ENCODE measurements at places on chromosomes 3 and 15.
A peak's percentile ranks its signal among the peaks of the same experiment; 100 is the strongest.

GRCh38 chr3:111856501-111856900 lies 2.6 kb upstream of the PHLDB2 start:
- DNase-seq = no peak

GRCh38 chr3:149388531-149389417 lies 11.3 kb upstream of the TM4SF1 start:
- DNase-seq = no peak

GRCh38 chr3:138594150-138594934 lies at the start of gene CEP70:
TSS of gene CEP70 (minus strand) at chr3:138594260. CDS start at chr3:138572927, 21,333 bp downstream.
- DNase-seq = no peak

GRCh38 chr15:62592920-62593319 lies 427.8 kb upstream of the C2CD4B start:
- no peak for DNase-seq

DNA sequence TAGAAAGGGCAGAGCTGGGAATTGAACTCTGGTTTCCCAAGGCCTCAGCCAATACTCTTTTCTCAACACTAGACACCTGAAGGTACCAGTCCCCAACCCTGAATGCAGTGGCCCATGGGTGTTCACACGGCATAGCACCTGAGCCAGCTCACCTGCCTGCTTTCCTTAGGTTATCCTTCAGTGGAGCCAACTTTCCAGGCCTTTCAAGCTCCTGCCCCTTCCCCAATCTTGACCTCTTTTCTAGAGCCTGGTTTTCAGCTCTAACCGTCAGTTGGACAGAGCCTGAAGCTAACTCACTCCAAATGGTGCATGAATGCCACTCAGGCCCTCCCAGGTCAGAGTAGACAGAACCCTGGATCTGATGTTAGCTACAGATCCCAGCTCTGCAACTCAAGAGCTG lies 66.1 kb upstream of the ITGA11 start:
- no peak for DNase-seq

DNA sequence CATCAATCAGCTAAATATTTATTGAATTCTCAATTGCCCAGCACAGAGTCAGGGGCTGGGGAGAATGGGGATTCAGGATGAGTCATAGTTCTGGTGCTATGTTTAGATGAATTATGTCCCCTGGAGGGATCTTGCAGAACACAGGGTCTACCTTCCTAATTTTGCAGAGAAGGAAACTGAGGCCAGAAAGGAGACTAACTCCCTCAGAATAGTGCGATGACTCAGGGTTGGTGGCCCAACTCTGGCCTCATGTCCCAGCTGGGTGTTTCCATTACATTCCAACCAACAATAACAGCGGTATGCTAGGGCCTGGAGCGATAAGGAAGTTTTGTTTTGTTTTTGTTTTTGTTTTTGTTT lies 270.9 kb downstream of the TLE3 start:
- no peak for DNase-seq

DNA sequence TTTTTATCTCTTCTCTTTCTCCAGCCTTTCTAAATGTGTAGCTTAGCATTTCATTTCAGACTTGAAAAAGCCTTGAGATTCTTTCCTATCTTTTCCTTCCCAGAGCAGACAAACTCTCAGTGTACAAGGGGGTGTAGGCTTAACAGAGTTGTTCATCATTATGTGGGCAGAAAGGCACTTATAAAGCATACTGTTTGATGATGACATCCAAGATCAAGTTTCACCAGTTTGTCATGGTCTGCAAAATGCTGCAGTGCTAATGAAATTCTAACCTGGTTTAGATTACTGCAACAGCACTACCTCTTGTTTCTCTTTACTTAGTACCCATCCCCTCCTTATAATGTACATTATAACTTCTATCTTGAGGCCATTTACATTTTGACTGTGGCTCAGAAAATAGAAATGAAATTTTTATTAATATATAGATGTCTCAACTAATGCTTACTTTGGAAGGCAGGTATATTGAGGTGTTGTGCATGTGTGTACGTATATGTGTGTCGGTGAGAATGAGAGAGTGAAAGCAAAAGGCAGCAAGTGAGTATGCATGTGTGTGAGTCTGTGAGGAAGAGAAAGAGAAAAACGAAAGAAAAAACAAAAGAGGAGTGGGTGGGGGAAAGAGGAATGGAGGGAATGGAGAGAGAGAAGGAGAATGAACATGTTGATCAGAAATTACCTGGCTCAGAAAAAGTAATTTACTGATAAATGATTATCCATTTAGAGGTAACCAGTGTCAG lies 1043.6 kb downstream of the TUSC7 start:
- no peak for DNase-seq

GRCh38 chr3:96101006-96101560 lies 713.3 kb upstream of the EPHA6 start:
- DNase-seq = no peak

GRCh38 chr15:48683991-48684765 lies 38.7 kb upstream of the FBN1 start:
- DNase-seq = no peak

DNA sequence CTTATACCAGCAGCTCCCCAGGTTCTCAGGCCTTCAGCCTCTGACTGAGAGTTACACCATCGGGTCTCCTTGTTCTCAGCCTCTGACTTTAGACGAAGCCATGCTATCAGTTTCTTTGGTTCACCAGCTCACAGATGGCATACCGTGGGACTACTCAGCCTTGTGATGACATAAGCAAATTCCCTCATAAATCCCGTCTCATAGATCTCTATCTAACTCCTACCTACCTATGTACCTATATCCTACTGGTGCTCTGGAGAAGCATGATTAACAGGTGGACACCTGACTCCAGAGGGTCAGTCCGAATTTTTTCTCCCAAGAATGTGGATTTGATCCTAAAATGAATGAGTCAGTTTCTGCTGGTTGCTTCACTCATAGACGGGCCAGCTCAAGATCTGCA lies 59.1 kb upstream of the CDV3 start:
- no peak for DNase-seq

- DNase-seq = peak; percentile 12
These were observed 54.0 kb upstream of the ABHD2 start for GRCh38 chr15:89034305-89034704.

GRCh38 chr3:130849091-130849552 lies 44.8 kb upstream of the ATP2C1 start:
- DNase-seq = peak; percentile 46

- DNase-seq = no peak
These were observed 238.0 kb downstream of the CACNA2D3 start for GRCh38 chr3:54360320-54360719.

- no peak for DNase-seq
These were observed 284.7 kb upstream of the STT3B start for GRCh38 chr3:31247850-31248562.

- no peak for DNase-seq
These were observed 221.4 kb downstream of the NR1D2 start for GRCh38 chr3:24166515-24166914.

DNA sequence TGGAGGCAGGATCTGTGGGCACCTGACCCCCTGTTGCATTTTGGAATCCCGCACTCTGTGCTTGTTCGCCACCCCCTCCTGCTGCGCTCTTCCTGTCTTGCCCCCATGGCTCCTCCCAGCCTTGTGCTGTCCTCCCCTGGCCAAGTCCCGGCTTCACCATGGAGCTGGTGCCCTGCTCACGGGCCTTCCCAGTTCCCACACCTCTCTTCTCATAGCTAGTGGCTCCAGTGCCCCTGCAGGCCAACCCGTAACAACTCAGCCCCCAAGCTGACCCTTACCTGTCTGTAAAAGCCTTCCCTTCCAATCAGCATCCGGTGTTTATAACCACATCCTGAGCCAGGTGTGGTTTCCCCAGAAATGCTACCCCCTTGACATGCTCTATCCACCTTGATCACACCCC lies 407.7 kb upstream of the C2CD4B start:
- DNase-seq = no peak

- no peak for DNase-seq
These were observed 760.1 kb downstream of the ZNF385D start for GRCh38 chr3:20990896-20991295.

- DNase-seq = no peak
These were observed 2.2 kb downstream of the RPN1 start for GRCh38 chr3:128648402-128648801.

DNA sequence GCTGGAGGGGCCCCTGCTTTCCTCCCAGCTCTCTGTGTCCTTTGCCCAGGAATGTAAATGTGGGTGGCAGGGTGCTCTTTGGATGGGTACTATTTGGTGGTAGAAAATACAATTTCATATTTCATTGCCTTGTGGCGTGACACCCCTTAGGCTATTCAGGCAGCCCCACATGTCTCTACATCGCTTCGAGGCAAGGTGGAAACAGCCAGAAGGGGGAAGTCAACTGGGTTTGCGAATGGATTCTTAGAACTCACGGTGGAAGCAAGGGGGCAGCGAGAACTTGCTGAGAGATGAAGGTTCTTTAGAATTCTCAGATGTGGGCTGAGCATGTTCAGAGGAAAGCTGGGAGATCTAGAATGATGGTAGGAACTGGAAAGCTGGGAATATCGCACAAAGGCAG lies 25.3 kb downstream of the PLA2G4D start:
- no peak for DNase-seq

DNA sequence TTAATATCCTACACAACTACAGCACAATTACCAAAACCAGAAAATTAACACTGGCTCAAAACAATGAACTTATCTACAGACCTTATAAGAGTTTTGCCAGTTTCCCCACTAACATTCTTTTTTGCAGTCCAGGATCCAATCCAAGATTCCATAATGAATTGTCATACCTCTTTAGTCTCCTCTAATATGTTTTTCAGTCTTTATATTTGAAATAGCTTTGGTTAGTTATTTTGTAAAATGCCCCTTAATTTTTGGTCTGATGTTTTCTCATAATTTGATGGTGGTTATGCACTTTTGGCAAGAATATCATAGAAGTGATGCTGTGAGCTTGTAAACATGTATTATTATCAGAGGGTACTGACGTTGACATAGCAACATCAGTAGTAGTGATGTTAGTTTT lies 124.3 kb downstream of the ISL2 start:
- no peak for DNase-seq

DNA sequence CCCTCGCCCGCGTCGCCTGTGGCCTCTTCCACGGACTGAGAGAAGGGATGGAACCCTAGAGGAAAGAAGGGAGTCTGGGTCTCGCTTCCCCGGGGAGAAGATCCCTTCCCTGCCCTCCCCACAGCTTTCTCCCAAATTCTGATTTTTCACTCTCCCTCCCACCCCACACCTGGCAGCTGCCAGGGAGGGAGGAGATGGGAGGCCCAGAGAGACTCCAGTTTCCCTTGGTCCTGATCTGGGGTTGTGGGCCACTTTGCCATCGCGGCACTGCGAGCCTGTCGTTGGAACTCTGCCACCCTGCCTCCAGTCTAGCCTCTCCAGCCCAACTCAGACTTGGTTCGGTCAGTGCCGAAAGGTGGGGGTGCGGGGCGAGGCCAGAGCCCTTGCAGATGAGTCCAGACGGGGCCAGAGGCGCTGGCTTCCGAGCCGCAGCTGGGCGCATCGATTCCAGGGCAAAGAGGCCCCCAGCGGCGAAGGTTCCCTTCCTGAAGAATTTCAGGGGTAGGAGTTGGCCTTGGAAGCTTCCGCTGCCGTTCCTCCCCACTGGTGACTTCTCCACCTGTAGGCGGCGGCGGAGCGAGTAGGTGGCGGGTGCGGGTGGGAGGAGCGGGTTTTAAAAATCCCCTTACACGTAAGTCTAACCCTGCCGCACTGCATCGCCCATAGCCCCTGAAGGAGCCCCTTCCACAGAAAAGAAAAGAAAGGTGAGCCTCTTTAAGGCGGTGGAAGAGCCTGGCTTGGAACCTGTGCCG lies 5.2 kb downstream of the WNT5A start:
- DNase-seq = no peak

DNA sequence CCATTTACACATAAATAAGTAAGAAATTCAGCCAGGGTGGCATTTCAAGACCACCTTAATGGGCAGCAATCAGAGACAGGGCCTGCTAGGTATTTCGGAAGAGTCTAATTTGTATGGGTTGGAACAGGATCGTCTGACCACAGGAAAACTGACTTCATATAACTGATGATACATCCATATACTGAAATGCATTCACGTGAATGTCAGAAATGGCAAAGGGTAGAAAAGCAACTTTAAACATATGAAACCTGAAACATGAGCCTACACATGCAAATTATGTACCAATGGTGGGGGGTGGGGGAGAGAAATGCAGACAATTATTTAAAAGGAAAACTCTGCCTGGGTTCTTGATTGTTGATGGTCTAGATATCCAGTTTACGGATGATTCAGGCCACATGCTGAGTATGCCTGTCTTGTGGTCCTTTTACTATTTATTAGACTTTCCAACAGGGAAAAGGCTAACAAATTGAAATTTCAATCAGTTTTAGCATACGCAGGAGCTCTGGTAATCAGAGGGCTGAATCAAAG lies 582.2 kb downstream of the FOXP1 start:
- no peak for DNase-seq

GRCh38 chr15:37108381-37109167 lies 8.2 kb upstream of the MEIS2 start:
- no peak for DNase-seq

- DNase-seq = no peak
These were observed 94.6 kb upstream of the PLXNA1 start for GRCh38 chr3:126888186-126888760.

GRCh38 chr3:39707314-39707909 lies 102.0 kb upstream of the MYRIP start:
- peak; percentile 43 for DNase-seq

DNA sequence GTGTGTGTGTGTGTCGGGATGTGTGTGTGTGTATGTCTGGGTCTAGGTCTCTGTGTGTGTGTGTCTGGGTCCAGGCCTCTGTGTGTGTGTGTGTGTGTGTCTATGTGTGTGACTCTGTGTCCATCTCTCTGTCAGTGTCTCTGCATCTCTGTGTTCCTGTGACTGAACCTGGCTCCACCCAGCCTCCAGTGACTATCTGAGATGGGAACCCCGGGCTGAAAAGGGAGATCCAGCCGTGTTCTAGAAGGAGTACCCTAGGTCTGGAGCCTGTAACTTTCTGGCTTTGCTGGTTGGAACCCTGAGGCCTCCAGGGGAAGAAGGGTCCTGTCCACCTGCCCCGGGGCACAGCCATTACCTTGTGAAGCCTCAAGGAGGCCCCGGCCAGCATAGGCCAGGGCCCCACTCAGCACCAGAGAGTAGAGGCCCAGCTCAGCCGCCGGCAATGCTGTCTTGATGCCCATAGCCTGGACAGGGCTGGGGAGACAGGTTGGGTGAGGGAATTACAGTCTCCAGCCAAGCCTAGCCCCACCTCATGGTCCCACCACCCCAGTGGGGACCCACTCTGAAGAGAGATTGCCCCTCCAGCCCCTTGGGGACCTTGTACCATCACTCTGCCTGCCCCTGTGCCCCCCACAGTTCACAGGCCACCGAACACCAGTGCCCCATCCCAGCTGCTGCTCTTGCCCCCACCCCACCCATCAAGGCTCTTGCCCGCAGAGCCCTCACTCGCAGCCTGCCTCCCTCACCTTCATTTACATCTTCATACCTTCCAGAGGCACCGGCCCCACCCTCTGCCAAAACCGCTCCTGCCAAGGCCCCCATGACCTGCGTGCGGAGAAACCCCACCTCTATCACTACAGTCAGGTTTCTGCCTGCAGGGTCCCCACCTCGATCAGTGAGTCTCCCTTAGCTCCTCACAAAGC lies 2.0 kb downstream of the HHATL start:
- DNase-seq = no peak

GRCh38 chr15:83210619-83211018 lies 3.0 kb upstream of the HDGFL3 start:
- DNase-seq = no peak
